ENCODE measurements at places on chromosomes 2 and 18.

GRCh38 chr2:195659114-195659513, 2.1 kb downstream of the SLC39A10 start:
- no peak for DNase-seq

DNA sequence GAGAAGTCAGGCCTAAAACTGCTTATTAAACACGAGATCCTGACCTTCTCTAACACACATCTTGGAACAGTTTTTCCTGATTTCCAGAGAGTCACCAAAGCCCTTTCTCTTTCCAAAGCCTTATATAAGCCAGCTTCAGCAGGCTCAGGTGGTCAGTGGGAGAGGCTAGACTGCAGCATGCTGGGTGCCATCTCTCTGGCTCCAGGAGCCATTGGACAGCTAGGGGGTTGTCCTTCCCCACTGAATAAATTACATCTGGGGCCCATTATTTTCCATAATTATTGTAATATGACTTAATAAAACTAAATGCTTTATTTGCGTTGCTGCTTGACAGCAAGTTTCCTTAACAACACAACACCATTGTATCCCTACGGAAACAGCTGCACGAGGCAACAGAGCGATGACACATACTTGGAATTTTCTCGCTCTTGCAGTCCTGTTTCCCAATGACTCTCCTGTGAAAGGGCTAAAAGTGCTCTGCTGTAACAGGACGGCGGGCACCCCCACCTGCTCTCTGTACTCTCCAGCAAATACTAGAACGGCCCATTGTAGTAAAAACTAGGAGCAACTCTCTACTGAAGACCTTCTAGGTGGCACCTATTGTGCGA, 160.6 kb downstream of the RNF144A start:
- DNase-seq, result no peak

- DNase-seq, result no peak
These were observed 495.0 kb downstream of the TMX3 start for GRCh38 chr18:68219872-68220271.

DNA sequence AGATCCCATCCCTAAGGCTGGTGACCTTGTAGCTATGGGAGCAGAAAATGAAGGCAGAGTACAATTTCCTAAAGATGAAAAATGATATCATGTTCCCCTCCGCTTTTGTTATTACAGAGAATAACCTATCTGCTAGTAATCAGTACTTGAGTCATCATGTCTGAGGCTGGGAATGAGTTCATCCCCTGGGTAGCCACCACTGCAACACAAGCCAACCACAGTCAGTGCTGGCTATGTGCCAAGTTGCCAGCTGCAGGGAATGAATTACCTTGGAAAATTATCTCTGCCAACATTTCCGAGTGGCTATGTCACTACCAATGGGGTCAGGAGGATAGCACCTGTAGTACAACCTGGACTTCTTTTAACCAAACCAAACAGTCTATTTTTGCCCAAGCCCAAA, 1094.7 kb upstream of the DDX18 start:
- DNase-seq, result no peak

- no peak for DNase-seq
These were observed 22.9 kb upstream of the SPP2 start for GRCh38 chr2:234027641-234028040.

- DNase-seq, result no peak
These were observed 23.6 kb upstream of the AFTPH start for GRCh38 chr2:64500549-64500948.

DNA sequence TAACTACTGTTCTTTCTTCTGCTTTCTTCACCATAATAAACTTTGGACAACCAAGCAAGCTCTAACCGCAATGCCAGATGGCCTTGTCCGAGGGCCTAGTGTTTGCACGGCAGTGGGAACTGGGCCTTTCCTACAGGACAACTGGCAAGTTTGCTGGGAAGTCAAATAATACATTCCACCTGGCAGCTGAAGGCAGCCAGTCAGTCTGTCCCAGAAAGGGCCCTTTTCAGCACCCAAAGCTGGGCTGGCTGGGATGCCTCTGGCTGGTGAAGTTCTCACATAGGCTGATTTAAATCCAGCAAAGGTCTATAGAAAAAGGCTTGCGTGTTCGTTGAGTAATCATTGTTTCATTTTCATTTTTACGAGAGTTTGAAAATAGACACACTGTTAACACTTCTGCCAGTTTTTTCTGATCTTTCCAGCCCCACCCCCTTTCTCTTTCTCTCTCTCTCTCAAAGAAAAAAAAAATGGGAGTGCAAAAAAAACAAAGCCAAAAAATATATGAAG, 110.0 kb upstream of the EPAS1 start:
- DNase-seq, result peak; percentile 19

GRCh38 chr2:114442510-114442909, at the start of gene DPP10:
TSS of gene DPP10 (plus strand) at chr2:114442641.
- no peak for DNase-seq

GRCh38 chr2:172087207-172087779, 2.0 kb downstream of the DLX1 start:
- no peak for DNase-seq

DNA sequence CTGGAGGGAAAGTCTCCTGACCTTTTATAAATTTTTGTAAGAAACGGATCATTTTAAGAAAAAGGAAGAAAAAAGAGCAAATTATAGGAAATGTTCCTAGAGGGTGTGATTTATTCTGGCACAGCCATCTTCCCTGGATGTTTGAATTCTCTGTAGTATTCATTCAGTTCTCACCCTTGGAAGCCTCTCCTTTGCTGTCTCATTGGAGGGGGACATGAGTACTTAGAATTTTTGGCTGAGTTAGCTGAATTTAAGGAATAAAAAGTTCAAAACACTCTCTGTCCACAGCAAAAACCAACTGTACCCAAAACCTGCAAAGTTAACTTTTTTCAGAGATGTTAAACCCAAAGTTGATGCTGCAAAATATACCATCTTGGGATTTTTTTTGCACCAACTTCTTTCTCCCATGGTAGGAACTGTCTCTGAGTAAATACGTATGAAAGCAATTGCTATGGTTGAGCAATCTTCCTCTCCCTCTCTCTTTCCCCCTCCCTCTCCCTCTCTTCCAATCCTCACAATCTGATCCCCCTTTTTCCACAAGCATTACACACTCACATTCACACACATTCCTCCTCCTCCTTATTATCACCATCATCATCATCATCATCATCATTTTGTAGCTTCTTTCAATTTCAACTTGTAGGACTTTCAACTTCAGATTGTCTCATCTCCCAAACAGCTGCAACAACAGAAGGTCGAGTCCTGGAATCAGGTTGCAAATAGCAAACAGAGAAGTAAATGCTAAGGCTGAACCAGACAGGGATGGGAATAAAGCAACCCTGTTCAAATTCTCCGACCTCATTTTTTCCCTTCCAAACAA, 183.7 kb downstream of the GFPT1 start:
- DNase-seq, result no peak

GRCh38 chr2:95315801-95316411, 18.8 kb downstream of the KCNIP3 start:
- no peak for DNase-seq

DNA sequence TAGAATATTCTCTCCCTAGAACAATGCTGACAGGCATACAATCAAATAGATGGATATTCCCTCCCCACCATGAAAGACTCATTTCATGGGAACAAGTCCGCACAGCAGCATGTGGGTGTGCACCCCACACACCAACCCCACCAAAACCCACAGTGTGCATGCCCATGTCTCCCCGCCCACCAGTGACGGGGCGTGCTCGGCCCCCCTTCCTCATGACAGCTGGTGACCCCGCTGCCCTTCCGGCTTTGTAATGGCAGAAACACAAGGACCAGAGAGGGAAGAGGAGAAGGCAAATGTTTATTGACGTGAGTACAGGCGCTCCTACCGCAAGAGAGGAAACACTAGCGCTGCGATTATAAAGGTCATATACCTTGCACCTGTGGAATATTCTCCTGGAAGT, 30.8 kb upstream of the ODC1 start:
- no peak for DNase-seq

DNA sequence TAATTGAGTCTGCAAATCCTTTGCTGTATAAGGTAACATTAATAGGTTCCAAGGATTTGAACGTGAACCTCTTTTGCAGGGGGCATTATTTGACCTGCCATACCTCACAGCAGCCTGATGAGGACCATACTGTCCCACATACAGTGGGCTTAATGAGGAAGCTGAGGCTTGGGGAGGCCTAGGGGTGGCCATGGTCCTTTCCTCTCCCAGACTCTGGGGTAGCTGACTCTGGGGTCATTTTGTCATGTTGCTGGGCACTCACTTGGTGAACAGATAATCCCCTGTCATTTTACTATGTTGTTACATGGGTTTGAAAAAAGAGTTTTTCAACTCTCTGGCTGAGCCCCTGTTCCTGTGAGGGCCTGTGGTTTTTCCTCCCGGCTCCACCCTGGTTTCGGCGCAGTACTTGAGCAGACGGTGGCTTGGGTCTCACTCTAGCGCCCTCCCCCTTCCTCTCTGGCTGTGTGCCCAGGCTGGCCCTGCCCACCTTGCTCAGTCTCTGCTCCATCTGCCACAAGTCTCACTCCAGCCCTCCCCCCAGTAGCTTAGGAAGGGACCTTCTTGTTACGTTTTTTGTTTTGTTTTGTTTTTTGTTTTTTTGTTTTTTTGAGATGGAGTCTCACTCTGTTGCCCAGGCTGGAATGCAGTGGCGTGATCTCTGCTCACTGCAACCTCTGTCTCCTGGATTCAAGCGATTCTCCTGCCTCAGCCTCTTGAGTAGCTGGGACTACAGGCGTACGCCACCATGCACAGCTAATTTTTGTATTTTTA, 21.0 kb downstream of the INPP4A start:
- DNase-seq, result no peak

DNA sequence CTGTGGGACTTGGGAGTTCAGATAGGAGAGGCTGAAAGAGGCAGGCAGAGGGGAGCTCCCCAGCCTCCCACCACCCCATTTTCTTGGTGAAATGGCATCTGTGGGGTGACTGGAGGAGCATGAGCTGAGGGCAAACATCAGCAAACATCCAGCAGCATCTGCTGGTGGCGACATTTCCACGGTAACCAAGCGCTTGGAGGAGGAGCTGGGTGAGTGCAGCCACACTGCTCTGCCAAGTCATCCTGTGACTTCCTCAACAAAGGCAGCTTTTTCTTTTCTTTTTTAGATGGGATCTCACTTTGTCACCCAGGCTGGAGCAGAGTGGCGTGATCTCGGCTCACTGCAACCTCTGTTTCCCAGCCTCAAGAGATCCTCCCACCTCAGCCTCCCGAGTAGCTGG, 5.6 kb downstream of the TXNL4A start:
- no peak for DNase-seq

GRCh38 chr2:226813148-226813701, 13.6 kb upstream of the IRS1 start:
- no peak for DNase-seq

- DNase-seq, result no peak
These were observed 111.0 kb upstream of the GPC1 start for GRCh38 chr2:240324312-240325015.

DNA sequence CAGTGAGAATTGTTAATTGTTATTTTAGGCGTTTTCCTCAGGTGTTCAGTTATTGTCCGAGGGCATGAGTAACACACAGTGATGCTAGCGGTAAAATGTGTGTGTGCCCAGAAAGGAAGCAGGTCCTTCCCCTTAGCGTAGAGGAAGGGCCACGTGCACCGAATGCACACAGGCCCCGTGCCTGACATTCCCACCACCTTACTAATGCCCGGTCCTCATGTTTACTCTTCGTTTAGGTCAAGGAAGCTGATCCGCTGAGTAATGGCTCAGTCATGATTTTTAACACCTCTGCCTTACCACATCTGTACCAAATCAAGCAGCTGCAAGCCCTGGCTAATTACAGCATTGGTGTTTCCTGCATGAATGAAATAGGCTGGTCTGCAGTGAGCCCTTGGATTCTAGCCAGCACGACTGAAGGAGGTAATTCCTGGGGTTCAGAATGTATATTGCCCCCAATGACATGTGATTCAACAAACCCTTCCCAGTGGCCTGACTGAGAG, 76.7 kb downstream of the MERTK start:
- DNase-seq, result no peak

DNA sequence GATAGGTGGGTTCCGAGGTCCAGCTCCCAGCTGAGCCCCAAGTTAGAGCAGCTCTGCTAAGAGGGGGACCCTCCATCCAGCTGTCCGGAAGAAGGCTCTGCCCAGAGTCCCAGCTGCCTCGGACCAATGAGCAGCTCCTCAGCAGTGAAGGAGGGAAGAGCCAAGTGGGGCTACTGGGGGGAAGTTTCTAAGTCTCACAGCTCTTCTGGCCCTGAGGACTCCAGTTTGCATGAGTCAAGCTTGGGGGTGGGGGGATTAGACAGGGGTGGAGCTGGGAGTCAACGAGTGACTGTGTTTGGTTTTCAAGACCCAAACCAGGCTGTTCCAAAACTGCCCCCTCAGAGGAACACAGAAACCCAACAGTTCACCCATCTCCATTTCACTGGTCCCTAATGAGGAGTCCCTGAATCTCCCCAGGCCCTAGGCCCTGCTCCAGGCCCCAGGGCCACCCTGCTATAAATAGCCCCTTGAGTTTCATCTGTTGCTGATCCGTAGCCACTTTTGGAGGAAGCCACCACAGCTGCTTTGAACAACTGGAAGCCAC, 100.9 kb downstream of the TNS1 start:
- no peak for DNase-seq

DNA sequence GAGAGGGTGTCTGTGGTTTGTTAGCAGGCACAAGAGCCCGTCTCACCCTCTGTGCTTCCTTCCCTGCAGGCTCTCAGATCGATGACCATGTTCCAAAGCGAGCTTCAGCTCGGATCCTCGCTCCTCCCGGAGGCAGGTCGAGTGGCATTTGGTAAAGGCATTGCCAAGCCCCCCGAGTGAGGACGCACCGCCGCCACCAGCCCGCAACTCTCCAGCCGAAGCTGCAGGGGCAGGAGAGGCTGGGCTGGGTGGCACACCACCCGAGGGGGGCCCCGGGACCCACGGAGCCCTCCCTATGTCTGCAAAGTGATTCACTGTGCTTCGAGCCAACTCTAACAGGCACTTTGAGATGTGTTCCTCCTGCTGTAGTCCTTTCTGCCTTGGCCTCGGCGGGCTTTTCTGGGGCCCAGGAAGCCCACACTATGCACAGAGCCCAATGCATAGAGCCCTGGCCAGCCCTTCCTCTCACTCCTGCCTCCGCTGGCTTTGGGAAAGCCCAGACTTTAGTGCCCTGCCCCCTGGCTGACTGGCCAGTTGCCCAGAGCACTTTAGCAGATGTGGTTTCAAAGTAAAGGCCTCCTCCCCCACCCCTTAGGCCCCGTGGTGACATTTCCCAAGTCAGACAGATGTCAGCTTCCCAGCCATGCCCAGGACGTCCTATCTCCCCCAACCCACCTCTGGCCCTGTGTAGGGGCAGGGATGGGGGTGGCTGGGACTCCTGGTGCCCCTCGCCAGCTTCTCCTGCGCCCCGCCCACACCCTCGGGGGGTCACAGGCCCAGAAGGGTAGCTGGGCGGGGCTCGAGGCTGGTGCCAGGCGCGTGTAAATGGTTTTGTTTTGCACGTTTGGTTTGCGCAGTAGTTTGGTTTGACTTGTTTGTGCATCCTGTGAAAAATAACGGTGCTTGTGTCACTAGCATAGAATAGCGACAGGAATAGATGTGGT, 23.3 kb upstream of the MAPRE3 start:
- no peak for DNase-seq

- no peak for DNase-seq
These were observed 26.3 kb downstream of the MEX3C start for GRCh38 chr18:51171223-51171622.
